ENCODE measurements at places on chromosomes 7 and 10.
A peak's percentile ranks its signal among the peaks of the same experiment; 100 is the strongest.

DNA sequence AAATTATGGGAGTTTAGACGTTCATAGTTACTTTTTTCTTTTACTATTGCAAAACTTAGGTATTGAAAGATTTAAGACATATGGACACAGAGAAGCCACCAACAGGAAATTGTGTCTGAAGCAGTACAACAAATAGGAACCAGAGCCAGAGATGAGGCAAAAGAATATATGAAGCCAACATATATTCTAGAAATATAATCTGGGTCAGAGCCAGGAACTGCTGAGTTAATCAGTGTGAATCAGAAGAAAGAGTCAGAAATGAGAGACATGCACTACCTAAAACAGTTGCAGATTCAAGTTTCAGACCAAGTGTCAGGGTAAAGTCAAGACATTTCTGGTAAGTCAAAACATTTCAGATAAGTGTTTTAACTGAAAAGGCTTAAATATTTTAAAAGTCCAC lies 67.7 kb downstream of the DGKB start:
- DNase-seq = no peak

- DNase-seq = no peak
Observed at GRCh38 chr7:145263886-145264285, 428.0 kb upstream of the TPK1 start.

GRCh38 chr10:28668363-28669226 lies 8.7 kb upstream of the BAMBI start:
- DNase-seq = peak; percentile 89

DNA sequence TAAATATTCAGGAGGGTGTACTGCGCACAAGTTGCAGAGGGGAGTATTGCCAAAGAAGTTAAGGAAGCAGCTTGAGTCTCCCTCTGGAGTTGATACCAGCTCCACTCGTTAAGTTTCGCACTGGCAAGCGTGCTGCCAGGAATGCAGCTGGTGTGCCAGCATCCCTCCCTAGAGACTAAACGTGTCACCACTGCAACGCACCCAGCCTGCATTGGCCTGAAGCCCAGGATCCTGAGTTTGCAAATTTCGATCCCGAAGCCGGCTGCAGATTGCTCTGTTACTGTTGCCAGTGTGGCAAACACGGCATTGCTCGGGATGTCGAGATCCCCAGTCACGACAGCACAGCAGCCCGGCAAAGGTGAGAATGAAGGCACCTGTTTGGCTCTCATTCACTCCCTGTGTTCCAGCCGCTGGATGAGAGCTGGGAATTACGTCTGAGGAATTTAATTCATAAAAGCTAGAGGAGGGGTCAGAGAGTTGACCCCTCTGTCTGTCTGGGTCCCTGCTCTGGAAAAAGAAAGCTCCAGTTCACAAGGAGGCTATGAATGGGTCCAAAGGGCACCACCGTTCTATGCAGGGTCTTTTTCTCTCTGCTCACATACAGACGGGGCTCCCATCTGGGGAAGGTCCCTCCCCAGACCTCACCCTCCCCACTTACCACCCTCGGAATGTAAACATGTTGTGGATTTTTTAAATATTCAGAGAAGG lies 61.0 kb downstream of the NRP1 start:
- DNase-seq = peak; percentile 69

Measured in HAP-1 (cell line).